Hippocampal formation (tissue), 2 donors: ENCODE measurements at places on chromosomes 5 and 9.
A peak's percentile ranks its signal among the peaks of the same experiment; 100 is the strongest.

GRCh38 chr5:141681295-141681694, 735 bp downstream of the ARAP3 start:
- no peak for DNase-seq

DNA sequence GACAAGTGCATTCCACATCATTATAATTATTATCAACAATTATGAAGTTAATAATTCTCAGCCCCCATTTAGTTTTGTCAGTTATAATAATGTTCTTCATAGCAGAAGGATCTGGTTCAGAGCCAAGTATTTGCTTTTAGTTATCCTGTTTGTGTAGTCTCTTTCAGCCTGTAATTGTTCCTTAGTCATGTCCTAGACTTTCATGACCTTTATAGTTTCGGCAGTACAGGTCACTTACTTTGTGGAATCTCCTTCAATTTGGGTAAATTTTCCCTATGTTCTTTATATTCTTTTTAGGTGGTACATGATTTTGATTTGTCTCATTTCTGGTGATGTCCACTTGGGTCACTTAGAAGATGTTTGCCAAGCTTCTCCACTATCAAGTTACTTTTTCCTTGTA, 34.3 kb downstream of the UBE2R2 start:
- DNase-seq: no peak

GRCh38 chr9:89774858-89775370, 170.1 kb downstream of the GADD45G start:
- DNase-seq: no peak

GRCh38 chr5:171961117-171961516, 45.3 kb downstream of the FBXW11 start:
- DNase-seq: no peak

DNA sequence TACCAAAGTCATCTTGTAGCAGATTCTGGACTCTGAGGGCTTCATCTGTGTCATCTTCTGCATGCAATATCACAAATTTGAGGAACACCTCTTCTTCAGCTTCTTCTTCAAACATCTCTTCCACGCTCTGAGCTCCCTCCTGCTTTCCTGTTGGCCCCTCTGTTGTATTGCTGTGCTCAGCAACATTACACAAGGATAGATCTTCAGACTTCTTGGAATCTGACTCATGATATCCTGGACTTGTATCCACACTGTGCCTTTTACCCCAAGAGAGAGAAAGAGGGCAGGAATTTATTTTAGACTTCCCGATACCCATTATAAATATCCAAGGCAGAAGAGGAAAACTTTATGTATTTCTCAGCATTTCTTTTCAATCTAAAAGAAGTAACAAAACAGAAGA, 21.3 kb downstream of the TICAM2 start:
- no peak for DNase-seq

DNA sequence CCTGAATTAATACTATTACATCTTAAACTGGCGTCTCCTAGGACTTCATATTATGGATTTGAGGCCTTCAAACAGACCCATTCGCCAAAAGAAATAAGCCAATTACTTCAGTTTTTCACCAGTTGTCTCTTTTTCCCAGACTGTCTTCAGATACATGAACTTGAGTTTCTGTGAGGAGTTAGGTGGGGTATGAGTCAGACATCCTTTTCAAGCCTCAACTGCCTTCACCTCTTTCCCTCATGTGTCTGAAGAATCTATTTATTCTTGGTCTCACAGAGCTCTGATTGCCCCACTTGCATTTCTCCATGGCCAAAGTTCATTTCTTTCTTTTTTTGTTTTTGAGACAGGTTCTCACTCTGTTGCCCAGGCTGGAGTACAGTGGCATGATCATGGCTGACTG, 12.5 kb downstream of the WNT8A start:
- no peak for DNase-seq

DNA sequence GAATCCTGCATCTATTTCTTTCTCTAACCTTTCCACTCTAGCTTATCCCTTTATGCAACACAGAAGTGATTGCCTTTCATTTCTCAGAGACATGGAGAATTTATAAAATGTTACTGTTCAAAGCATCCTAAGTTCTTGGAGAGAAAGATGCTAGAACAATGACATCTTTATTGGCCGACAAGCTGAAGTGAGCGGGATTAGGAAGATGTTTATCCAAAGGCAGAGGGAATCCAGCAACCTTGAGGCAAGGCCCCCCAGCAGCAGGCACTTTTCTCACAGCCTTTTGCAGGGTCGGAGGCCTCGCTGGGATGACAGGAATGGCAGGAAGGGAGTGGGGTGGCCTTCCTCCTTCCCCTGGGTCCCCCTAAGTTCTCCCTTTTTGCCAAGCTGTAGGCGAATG, 204.8 kb downstream of the GAPVD1 start:
- no peak for DNase-seq

DNA sequence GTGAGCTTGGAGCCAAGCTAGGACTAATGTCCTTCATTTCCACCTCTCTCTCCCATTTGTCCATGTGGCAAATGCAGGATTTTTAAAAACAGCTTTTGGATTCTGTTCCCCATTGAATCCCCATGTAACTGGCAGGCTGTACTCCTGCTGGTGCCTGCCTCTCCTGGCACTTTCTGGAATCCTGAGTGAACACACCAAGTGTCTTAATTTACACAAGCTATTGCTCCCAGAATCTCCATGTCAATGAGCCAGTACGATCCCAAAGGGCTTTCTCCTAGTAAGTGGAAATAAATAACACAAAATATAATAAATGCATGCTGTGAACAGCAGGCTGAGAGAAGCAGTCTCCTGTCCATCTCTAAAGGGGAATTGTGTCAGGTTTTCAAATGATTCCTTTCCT, 88.4 kb upstream of the WWC1 start:
- DNase-seq: no peak

GRCh38 chr5:150119421-150120061, 33.2 kb upstream of the CSF1R start:
- DNase-seq: no peak

- DNase-seq: no peak
Measured at GRCh38 chr9:91060520-91061343, 259.1 kb downstream of the SYK start.

DNA sequence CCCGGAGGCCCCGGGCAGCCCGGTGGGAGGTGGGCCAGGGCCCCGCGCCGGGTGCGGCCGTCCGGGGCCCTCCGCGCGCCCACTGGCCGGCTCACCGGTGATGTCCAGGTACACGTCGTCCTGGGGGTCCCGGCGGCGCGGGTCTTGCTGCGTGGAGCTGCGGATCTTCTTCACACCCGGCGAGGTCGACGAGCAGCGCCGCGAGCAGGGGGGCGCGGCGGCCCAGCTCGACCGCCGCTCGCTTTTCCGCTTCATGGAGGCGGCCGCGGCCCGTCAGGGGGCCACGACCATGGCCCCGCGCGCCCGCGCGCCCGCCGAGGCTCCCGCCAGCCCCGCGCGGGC, 548 bp downstream of the CDC14B start:
- DNase-seq: no peak

- DNase-seq: peak; percentile 68
Measured at GRCh38 chr5:72608297-72608696, 101.1 kb upstream of the ZNF366 start.

DNA sequence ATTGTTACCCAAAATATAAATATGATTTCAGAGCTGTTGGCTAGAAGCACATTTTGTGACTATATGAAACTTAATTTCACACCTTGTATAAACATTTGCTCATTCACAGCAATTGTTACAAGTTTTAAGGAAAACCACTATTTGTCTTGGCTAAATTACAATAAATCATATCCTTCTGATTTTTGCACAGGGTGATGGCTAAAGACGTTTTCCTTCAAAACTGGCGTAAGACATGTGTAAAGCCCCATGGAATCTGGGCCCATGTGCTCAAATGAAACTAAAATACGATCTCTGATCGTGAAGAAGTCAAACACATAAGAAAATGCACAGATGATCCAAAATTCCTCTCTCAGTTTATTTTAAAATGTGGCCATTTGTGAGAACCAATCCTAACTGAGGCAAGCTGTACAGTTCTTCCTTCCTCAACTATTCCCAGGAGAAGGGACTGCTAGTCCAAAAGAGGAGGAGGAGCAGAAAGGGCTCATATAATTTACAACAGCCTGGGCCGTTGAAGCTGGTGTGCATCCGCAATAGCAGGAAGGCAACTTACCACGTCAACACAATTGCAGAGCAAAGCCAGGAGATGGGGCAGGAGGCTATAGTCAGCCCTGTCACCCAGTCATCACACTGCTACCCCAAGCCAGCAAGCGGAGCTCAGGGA, 98.4 kb downstream of the MED27 start:
- no peak for DNase-seq

GRCh38 chr5:26569241-26569928, 469.0 kb downstream of the CDH9 start:
- no peak for DNase-seq

- no peak for DNase-seq
Measured at GRCh38 chr9:124621371-124622328, 114.5 kb upstream of the NR5A1 start.

GRCh38 chr5:143376911-143377813, 26.3 kb downstream of the NR3C1 start:
- DNase-seq: no peak

GRCh38 chr5:154190595-154191304, at the start of gene GALNT10:
GALNT10 (plus strand) TSS chr5:154190733; CDS start chr5:154190867, 134 bp downstream.
- DNase-seq: peak; percentile 67

DNA sequence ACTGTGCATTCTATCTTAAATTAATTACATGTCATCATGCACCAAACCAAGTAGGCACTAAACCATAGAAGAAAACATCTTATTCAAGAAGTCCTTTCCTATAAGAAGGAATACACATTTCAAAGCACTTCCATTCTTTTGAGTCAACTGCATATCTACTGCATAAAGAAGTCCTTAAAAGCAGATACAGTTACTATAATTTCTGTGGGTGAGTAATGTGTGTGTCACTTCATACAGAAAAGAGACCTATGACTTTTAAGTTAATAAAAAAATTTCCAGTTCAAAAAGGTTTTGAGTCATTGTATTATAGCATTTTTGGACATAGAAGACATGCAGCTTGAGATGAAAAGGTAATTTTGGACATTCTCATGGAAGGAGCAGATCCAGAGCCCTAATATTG, 125.0 kb downstream of the DTWD2 start:
- no peak for DNase-seq

GRCh38 chr5:34666392-34667080, 10.4 kb downstream of the RAI14 start:
- DNase-seq: no peak

- no peak for DNase-seq
Measured at GRCh38 chr5:1323803-1324173, 21.1 kb downstream of the CLPTM1L start.

DNA sequence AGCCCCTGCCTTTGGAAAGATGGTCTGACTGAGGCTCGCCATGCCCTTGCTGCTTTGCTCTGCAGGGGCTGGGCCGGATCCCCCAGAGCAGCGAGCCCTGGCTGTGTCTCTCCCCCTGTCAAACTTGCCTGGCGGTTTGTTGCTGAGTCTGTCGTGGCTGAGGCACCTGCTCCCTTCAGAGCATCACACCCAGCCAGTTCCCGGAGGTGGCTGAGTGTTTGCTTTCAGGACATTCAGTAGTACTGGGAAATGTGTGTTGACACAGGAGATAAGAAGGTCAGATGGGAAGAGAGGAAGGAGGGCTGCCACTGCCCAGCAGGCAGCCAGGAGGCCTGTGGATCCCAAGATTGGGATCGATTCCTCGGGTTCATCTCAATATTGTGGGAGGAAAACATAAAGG, 62.9 kb downstream of the GADD45G start:
- no peak for DNase-seq

- DNase-seq: no peak
Measured at GRCh38 chr5:58412932-58413331, 47.0 kb downstream of the PLK2 start.

DNA sequence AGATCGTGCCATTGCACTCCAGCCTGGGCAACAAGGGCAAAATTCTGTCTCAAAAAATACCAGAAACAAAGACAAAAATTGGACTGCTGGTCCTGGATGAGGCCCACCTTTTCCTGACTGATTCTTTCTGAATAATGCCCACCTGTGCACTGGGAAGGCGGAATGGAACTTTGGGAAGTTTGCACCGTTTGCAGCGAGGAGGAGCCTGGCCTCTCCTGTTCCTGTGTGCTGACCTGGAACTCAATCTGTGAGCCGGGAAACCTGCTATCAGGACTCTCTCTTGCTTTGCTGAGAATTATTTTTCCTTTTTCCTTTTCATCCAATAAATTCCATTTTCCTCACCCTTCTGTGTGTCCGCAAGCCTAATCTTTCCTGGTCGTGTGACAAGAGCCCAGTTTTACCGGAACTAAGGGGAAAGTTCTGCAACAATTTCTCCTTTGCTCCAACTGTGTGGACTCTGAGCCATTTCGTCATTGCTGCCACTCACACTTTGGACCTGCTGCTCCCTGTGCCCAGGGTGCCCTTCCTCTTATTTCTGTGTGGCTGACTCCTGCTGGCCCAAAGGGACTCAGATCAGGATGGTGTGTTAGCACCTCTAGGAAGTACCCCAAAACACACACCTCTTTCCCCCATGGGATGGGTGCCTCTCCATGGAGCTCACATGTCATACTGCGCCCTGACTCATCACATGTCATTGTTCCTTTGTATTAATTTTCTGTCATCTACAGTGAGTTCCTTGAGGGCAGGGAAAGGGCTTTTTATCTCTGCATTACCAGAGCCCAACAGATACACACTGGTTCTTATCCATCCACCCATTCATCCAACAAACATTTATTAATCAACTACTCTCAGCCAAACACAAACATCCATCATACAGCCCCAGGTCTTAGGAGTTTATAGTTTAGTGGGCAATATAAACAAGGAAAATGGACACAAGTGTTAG, 4.7 kb upstream of the GLRX start:
- DNase-seq: no peak

DNA sequence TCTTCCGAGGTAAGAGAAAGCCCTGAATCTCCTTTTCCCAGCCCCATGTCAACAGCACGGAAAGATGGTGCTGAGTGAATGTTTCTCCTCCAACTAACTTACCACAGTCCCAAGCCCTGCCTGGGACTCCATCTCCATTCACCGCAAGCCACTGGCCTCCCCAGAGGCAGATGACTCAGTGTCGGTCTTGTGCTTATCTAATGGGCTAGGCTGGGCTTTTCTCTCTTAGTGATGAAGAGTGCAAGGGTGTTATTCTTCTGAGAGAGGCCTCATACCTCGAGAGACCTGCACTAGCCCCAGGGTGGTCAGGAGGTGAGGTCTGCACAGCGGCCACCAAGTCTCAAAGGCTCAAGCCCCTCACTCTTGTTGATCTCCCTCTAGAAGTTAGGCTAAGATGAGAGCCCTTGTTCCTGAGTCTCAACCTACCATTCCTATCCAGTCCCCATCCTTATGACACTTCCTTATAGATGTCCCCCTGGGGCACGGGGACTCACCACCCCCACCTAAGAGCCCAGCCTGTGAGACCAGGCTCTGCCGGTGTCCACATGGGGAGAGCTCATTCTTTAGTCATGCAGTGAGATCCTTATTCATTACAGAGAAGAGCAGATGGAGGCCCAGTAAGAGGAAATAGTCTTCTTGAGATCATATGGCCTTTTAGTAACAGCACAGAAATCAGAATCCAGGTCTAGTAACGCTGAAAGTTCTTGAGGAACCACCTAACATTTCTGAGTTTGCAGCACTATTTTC, 127.0 kb downstream of the SAXO1 start:
- DNase-seq: no peak

GRCh38 chr9:130036099-130036498, 6.9 kb downstream of the FNBP1 start:
- DNase-seq: no peak
